NCI-H187 (cell line): ENCODE measurements at places on chromosomes 12 and 14.

- no peak for DNase-seq
These were observed 190.2 kb upstream of the CNOT2 start for GRCh38 chr12:70052931-70053497.

GRCh38 chr12:67147447-67147846, 121.7 kb upstream of the CAND1 start:
- DNase-seq: no peak

GRCh38 chr14:37901978-37902377, 305.7 kb upstream of the SSTR1 start:
- no peak for DNase-seq

DNA sequence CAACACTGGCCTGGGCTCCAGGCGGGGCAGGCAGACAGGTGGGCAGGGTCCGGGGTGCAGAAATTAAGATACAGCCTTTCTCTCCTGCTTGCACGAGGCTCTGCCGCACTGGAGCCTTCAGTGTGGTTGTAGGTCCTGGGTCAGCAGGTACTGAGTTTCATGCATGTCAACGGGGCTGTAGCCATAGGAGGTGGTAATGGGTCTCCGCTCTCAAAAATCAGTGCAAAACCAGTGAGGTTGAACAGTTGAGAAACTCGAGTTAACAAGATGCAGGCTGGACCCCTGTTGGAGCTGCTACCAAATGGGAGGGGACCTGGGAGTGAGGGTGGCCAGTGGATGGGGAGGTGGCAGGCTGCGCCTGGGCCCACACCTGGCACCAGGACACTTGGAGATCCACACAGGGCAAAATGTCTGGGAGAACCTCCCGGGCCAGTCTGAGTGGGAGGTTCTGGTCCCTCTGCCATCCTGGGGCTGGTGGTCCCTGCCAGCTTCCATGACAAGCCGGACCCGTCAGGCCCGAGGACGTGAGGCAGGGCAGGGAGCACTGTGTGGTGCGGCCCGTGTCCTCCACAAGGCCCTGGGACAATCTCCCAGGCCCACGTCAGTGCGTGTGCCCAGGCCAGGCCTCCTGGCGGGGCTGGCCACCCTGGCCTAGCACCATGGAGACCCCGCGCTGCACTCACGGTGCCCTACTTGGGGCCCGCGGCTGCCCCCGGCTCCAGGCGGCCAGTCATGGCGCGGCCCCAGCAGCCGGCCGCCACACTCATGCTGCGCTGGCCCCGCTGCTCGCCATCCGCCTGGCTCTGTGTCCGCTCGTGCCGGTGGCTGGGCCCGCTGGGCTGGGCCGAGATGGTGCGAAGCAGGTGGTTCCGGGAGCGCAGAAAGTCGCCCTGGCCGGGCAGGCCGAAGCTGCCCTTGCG, 5.1 kb downstream of the ARL6IP4 start:
- no peak for DNase-seq

DNA sequence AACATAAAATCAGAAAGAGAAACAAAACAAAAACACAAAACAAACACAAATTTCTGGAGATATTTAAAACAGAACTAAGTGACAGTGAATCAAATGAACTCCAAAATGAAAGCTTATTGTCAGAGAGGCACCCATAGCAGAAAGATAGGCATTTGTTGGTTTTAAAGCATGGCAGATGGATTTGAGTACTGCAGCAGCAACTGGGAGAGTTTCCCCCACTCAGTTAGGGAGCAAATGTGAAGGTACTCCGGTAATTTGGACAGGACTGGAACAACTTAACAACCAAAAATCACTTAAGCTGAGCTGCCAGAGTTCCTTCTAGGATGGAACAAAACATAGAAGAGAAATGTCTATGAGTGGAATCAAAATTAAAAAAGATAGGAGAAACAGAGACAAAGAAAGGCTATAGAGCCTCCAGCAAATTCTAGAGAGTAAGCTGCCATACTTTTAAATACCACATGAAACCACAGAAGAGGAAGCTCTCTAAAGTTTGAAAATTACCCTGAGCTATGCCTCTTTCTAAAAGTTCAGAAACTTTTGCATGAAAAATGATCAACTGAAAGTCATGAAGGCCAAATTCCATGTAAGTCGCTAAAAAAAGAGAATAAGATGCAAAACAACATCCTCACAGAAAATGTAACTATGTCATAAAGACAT, 1248.3 kb upstream of the USP15 start:
- DNase-seq: no peak

GRCh38 chr12:56267443-56268071, 815 bp downstream of the COQ10A start:
- DNase-seq: no peak

GRCh38 chr14:105197211-105197641, 16.1 kb upstream of the NUDT14 start:
- no peak for DNase-seq

DNA sequence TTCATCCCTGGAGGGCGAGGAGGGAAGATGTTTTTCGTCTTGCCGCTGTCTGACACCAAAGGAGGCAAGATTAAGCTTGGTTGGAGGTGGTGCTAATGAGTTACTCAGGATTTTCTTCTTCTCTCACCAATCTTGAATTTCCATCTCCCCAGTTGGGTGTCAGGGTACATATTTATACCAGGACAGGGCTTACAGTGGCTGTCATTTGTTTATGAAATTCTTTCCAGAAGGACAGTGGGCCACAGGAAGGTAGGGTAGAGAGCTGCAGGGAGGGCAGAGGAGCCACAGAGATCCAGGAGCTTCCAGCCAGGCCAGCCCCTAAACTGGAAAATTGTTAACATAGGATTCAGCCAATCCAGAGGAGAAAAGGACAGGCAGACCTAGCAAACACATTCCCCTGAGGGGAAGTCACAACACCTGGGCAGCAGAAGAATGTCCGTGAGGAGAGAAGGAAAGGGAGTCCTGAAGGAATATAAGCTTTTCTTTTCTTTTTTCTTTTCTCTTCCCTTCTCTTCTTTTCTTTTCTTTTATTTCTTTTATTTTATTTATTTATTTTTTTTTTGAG, 40.5 kb downstream of the IRF2BPL start:
- no peak for DNase-seq

- DNase-seq: no peak
These were observed 60.5 kb downstream of the BTG1 start for GRCh38 chr12:92085040-92085735.

DNA sequence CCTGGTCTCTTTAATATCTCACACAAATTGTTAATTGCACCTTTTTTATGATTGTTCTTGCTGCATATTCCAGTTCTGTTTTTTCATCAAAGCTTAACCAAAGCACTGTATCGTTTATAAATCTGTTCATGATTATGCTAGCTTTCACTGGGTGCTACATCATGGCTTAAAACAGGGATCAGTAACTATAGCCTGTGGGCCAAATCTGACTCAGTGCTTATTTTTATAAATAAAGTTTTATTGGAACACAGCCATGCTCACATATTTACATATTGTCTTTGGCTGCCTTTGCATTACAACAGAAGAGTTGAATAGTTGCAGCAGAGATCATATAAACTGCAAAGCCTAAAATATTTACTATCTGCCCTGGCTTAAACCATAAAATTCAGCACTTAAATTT, 183.4 kb upstream of the NRXN3 start:
- DNase-seq: no peak

DNA sequence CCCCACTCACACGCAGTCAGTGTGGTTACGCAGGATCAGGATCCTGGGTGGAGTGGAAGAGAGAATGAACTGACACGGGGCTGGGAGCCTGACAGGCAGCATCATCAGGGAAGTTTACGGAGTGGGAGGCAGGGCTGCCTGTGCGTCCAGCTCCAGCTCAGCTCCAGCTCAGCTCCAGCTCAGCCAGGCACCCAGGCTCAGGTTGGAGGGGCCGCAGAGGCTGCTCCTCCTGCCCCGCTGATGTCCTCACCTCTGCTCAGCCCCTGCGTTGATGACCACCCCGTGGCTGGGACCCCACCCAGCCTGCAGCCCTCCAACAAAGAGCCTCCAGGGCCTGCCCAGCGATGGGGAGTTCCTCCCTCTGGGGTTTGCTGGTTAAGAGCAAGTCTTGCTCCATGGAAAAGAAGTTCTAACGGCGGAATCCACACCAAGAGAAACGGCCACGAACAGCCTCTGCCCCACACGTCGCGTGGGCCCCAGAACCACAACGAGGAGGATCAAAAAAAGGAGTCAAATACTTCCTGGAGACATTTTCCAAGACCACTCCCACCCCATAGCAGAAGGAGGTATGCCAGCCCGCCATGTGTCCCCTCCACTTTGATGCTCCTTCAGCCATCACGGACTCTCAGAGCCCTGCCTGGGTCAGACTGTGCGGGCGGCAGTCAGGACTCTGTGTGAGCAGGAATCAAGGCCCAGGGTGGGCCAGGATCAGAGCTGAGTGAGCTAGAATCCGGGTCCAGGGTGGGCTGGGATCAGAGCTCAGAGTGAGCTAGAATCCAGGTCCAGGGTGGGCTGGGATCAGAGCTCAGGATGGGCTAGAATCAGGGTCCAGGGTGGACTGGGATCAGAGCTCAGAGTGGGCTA, 17.7 kb upstream of the C14orf180 start:
- no peak for DNase-seq

DNA sequence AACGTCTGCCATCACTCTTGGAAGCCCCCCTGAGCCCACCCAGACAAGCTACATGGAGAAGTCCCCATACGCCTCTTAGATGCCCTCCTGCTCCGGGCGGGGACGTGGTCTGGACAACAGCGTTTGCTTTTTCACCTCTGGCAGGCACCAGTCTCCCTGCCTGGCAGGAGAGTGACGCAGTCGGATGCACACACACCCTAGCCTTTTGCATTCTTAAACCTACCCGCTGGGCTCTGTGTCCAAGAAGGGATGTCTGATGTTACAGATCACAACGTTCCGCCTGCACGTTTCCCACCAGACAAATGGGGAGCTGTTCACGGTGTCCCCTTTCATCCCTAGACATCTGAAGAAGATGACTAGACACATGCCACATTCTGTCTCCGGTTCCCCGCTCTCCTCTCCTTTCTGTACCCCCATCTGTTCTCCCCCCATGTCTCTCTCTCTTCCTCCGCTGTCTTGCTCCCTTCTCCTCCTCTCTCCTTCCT, 100.2 kb downstream of the RIMBP2 start:
- DNase-seq: no peak

DNA sequence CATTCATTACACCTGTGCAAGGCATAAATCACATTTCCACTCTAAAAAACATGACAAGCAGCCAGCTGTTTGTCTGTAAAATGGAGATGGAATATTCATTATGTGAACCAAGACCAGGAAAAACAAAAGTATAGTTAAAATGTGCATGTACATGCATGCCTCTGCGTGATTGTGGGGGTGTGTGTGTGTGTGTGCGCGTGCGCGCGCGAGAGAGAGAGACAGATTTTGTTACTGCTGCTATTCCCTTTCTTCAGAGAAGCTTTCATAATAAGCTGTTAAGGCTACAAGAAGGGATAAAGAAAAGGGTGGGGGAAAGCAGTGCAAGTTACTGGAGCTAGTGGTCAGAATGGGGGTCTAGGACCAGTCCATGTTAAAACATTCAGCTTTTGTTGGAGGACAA, 430.3 kb downstream of the NAV3 start:
- DNase-seq: peak; percentile 32

GRCh38 chr12:4943067-4943937, 33.6 kb downstream of the KCNA1 start:
- DNase-seq: no peak

DNA sequence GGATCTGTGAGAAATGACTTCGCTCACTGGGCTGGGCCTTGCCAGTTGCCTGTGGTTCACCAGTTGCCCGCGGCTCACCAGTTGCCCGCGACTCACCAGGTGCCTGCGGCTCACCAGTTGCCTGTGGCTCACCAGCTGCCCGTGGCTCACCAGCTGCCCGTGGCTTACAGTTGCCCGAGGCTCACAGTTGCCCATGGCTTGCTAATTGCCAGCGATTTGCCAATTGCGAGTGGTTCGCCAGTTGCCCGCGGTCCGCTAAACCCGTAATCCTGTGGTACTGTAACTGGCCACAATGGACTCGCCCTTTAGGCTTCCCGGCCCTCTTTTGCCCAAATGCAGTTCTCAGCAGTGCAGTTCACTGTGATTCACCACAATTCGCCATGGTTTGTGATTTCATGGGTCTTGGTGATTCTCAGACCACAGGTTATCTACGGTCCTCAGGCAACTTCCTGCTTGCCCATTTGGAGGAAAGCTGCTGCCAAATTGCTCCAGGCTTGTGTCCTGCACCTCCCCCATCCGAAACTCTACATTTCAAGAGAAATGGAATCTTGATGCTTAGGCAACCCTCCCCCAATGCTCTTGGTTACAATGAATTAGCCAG, 15.0 kb upstream of the MEG3 start:
- DNase-seq: no peak

- DNase-seq: no peak
These were observed 6.0 kb downstream of the DMAC2L start for GRCh38 chr14:50318031-50318626.

DNA sequence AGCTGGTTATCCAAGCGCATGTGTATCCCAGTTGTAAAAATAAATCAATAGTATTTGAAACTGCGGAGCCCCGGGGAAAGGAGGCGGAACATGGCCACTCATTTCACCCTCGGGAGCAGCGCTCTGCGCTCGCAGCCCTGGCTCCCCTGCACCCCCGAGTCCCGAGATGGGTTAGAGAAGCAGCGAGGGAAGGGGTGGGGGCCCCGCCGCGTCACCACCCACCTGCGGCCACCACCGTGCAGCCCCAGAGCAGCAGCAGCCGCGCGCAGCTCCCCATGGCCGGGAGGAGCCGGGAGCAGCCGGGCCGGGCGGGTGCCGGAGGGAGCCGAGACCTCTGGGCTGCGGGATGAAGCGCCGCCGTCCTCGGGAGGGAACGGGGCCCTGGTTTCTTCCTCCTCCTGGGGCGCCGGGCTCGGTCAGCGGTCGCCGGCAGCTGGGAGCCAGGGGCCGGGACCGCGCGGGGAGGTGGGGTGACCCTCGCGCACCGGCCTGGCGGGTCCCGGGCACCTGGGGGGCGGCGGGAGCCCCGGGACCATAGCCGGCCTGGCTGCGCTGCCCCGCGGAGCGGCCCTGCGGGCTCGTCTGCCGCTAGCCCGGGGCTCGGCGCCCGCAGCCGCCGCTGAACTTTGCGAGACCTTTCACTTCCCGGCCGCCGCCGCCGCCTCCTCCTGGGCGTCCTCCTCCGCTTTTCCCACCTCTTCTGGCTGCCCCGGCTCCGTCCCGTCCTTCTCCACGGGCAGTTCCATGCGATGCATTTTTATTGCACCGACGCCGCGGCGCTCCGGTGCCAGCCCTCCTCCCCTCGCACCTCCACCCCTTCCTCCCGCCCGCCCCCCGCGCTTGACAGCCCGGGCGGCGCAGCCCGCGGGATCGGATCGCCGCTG, at the start of gene NTN4:
Gene NTN4, minus strand, starts transcription at position 732 of the 884 bp plus-strand sequence. Its CDS starts 455 bp downstream, at position 277.
- no peak for DNase-seq

GRCh38 chr12:2551412-2551900, 243.3 kb upstream of the FKBP4 start:
- DNase-seq: no peak

GRCh38 chr14:55973911-55974630, 144.1 kb upstream of the PELI2 start:
- DNase-seq: no peak

DNA sequence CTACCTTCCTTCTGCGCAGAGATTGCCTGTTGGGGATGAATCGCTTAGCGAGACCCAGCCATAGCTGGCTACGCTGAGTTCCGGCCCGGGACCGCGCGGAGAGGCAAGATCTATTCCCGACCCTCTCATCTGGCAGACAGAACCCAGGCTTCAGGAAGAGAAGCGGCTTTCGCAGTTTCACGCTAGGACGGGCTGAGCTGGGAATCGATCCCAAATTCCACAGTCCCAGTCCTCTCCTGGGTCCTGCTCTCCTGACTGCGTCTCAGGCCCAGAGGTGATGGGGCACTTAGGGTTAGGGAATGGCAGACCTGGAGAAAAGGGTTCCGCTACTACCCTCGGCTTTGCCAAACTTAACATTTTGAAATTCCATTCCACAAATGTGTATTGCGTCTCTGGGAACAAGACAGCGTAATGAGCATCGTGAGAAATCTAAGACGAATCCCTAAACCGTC, 2.8 kb downstream of the PTPN21 start:
- DNase-seq: no peak
